KG1 (cell line): ENCODE measurements at places on chromosomes 6 and 20.

DNA sequence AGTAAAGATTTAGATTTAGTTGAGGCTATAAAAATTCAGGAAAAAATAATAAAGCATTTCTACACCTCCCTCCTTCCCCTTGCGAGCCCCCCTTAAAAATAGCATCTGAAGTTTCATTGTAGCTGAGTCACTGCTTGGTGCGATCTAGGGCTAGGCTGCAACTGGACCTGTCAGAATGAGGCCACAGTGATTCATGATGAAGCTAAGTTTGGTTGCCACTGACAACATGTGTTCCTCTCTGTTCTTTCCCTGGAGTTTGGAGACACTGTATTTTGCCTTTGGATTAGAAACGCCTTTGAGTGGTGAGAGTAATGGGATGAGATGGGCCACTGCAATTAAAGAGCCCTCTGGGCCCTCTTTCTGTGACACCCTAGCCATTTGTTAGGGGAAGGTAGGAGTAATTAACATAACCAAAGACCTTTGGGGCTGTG is 334.1 kb downstream of the NRN1 start:
- DNase-seq, result no peak

GRCh38 chr6:13355999-13356785 is 27.9 kb upstream of the TBC1D7 start:
- DNase-seq, result peak; percentile 30

- DNase-seq, result no peak
Measured at GRCh38 chr6:13292774-13293173, 35.6 kb downstream of the TBC1D7 start.

GRCh38 chr6:6863970-6864639 is 243.7 kb upstream of the RREB1 start:
- DNase-seq, result no peak

GRCh38 chr6:157929076-157929475 is 52.6 kb upstream of the SYNJ2 start:
- DNase-seq, result no peak

- no peak for DNase-seq
Measured at GRCh38 chr6:137875058-137875520, 8.0 kb downstream of the TNFAIP3 start.

DNA sequence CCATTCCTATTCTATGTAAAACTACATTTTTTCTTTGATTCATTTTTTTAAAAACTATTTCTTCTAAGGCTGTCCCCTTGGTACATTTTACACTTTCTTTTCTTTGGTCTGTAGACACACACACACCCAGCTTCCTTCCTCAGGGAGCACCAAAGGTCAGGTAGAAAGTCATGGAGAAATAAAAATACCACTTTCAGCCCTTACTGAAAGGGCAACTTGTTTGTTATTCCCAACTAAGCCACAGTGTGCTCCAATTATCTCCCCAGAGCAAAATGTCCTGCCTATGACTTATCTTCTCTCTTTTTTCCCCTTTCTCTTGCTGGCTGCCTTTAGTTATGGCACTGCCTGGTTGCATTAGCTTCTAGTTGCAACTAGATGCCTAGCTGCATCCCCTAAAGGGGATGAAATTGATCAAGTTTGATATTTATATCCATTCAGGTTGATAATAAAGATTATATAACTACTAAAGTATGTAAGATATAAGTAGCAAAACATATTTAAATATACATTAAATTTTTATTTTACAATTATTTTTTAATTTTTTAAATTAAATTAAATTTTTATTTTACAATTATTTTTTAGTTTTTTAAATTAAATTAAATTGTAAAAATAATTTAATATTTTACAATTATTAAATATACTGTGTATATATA is 21.6 kb upstream of the LRRC1 start:
- no peak for DNase-seq

- DNase-seq, result no peak
Measured at GRCh38 chr6:130143709-130144108, 79.0 kb downstream of the SAMD3 start.

GRCh38 chr6:22614547-22614946 is 45.2 kb downstream of the HDGFL1 start:
- no peak for DNase-seq

DNA sequence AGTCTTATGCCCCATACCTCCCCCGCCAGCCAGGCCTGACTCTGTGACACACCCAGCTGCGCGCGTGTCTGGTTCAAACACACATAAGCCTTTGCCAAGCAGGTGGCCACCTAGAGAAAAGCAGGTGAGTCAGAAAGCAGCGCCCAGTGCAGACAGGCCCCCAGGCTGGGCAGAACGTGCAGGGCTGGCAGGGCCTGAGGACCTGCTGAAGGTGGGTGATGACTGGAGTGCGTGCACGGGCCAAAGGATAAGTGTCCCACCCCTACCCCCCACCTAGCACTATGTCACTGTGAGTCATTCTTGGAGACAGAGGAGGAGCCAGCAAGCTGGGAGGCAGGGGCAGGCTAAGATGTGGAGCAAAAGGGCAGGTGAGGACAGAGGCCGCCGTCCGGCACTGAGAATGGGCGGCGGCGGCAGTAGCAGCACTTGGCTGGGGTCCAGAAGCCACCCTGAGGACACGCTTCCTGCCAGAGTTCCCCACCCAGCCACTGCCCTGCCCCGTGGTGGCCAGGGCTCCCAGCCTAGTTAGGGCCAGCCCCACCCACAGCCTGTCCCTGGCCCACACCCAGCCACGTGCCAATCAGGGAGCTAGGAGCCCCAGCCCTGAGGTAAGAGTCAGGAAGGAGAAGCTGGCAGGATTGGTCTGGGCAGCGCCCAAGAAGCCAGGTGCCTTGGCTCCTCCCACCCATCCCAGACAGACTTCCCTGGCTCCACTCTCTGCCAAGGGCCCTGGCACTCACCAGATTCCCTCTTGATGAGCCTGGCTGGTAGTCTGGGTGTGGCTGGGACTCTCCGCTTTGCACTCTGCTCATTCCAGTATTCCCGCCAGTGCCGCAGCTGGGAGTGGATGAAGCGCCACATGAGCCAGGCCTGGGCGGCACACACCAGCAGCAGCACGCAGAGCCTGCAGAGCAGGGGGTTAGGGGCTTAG is 72.7 kb downstream of the TRAM2 start:
- no peak for DNase-seq
